ENCODE measurements at places on chromosomes 5 and 9.
A peak's percentile ranks its signal among the peaks of the same experiment; 100 is the strongest.

DNA sequence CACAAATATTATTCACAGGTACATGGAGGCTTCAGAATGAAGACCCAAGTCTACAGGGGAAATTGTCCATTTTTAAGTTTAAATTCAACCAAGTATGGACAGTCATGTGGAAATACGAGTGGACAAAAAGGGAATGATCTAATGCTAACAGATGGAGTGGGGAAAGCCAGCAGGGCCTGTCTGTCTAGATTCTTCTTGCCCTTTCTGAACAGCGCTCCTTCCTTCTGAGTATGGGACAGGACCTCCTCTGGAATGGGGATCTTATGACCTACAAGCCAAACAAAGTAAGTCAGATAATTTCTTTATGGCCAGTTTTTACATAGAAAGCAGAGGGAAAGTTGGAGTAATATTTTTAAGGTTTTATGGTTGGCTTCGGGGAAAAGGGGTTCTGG lies 119.8 kb upstream of the NEK6 start:
- no peak for DNase-seq

DNA sequence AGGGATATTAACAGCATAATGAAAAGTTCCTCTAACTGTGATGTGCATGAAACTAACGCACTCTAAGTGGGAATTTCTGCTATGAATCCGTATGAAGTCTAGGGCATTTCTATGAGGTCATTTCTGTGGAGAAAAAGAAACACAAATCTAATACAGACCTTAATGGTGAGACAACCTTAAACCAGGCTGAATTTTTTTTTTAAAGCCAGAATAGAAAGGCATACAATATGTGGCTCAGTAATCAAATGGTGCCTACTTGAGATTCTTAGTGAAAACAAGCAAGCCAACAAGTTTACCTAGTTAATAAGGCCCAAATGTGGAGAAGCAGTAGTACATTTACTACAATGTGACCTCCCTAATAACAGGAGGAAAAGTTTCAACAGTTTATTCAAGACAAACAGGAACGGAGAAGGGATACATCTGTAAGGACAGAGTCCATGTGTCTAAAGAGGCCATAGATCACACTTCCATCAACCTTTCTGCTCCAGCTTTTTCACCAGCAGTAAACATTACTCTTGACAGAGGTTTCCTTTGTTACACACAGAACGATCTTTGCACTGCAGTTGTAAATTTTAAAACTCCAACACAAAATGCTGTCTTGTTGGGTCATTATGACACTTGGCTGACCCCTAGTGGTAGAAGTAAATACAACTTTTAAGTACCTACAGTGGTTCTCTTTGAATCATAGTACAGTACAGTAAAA lies 26.2 kb downstream of the CARNMT1 start:
- DNase-seq = no peak

- no peak for DNase-seq
Observed at GRCh38 chr5:35183556-35183955, 46.7 kb downstream of the PRLR start.

DNA sequence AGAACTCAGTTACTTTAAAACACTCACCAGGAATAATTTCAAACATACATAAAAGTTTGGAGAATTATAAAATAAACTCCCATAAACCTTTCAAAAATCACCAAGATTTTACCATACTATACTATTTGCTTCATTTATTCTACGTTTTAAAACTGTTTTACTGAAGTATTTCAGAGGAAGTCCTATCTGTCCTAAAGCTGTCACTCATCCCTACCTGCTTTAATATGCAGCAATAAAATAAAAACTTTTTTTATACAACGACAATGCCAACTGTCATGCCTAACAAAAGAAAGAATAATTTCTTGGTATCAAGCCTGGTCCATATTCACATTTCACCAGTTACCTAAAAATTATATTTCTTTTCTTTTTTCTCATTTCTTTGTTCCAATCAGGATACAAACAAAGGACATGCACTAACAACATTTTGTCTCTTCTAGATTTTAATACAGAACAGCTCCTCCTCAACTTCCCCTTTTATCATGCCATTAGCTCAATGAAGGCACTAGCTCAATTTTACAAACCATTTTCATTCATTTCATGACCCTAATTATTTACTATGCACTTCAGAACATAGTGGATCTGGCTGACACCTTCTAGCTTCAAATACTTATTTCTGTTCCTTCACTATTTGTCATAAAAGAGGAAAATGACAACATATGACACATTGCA lies 135.2 kb downstream of the GNAQ start:
- no peak for DNase-seq

- DNase-seq = peak; percentile 8
Observed at GRCh38 chr9:129436751-129437625, 183.9 kb downstream of the C9orf50 start.

GRCh38 chr5:181222630-181223057 lies 437 bp upstream of the TRIM41 start:
- DNase-seq = no peak

GRCh38 chr9:108688051-108688450 lies 167.7 kb downstream of the ACTL7B start:
- no peak for DNase-seq

Measured in CD8-positive, alpha-beta memory T cell (primary cell).